ENCODE measurements at places on chromosomes 2 and 18.

DNA sequence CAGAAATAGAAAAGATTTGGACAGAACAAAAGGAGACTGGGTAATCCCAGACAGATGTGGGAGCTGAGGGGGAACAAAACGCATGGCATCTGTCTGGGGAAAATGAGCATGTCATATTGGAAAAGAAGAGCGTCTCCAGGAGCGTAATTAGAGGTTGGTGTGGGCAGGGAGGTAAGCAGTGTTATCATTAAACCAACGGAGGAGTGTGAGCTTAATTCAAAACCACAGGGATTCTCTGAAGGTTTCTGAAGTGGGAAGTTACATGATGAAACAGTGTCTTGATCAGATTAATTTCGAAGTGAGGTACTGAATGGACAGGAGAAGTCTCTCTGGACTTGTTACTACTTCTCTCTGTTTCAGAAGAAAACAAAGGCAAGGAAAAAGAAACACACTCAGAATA lies 53.3 kb downstream of the DTNB start:
- no peak for DNase-seq

GRCh38 chr2:104420953-104421352 lies 433.0 kb upstream of the POU3F3 start:
- no peak for DNase-seq

DNA sequence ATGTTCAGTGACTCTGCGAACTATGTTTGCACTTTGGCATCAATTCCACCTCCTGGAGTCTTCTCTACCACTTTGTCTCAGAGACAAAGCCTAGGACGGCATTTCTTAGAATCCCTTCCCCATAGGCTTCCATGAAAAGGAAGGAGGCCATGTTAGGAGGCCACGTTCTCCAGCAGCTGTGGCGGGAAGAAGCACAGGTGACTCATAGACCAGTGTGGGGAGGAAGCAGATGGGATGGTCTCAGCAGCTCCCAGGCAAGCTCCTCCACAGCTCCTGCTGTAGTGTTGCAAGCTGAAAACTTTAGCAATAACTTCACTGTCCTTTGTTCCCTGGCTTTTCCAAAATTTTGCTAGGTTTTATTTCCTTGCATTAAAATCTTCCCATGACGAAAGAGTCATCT lies 781.3 kb upstream of the ID2 start:
- no peak for DNase-seq

DNA sequence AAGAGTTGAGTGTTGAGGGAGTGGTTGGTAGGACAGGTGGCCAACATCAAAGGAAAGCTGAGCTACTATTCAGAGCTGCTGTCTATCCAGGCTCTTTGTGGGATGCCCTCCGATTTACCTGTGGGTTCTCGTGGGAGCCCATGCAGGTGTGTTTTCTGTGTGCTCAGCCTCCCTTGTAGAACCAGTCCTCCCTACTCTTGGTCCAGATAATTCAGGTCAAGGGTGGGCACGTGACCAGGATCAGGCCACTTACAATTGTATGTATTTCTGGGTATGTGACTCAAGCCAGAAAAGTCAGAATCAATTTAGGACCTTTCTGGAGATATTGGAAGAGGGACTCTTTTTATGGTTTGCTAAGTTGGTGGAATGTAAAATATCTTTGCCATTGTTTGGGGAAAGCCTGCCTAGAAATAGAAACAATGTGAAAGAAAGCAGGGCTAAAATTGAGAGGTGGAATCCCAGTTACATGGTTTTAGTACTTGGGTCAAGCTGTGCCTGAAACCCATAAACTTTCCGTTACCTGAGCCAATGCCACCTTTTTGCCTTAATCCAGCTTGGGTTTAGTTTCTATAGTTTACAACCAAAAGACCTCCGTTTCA lies 93.2 kb downstream of the PDCL3 start:
- DNase-seq: no peak

- DNase-seq: no peak
Observed at GRCh38 chr18:3690764-3691066, 240.7 kb downstream of the TGIF1 start.

- no peak for DNase-seq
Observed at GRCh38 chr2:158781353-158781961, 13.7 kb upstream of the DAPL1 start.

DNA sequence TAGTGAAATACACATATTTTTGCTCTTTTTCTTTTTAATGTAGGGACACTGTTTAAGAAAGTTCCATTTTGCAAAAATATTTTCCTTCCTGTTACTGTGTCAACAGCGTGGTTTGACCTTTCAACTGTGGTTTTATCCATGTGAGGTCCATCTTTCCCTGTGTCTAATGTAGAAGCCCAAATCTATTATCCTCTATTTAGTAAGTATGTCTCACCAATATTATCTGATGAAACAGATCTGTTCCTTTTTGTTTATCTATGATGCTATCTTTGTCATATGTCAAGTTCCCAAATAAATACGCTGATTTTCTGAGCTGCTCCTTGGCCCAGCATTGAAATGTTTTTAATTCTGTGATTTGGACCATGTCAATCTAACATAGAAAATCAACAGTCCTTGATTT lies 3.5 kb upstream of the ARHGAP15 start:
- DNase-seq: no peak

GRCh38 chr2:141341444-141341843 lies 789.4 kb downstream of the LRP1B start:
- DNase-seq: no peak

DNA sequence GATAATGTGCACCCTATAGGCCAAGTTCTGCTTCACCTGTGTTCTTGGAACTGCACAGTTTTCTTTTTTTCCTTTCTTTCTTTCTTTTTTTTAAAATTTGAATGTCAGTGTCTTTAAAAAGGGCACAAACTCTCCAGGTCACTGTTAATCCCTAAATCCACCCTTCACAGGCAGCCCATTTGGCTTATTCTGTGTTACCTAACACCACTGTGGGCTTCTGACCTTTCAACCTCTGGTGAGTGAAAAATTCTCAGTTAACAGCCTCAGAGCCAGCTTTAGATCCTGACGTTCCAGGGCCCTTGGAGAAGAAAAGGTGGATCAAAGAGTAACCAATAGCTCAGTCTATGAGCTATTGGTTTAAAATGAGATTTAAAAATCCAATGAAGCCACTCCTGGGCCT lies 6.8 kb upstream of the CETN1 start:
- no peak for DNase-seq

DNA sequence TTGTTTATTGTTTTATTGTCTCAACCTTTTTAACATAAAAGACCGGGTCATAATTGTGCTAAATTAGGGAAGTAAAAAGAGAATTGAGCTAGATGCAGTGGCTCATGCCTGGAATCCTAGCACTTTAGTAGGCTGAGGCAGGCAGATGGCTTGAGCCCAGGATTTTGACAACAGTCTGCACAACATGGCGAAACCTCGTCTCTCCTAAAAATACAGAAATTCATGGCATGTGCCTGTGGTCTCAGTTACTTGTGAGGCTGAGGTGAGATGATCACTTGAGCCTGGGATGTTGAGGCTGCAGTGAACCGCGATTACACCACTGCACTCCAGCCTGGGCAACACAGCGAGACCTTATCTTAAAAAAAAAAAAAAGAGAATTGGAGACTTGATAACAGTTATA lies 104.2 kb upstream of the TTC27 start:
- no peak for DNase-seq

GRCh38 chr2:19538411-19538963 lies 180.1 kb upstream of the OSR1 start:
- DNase-seq: no peak

DNA sequence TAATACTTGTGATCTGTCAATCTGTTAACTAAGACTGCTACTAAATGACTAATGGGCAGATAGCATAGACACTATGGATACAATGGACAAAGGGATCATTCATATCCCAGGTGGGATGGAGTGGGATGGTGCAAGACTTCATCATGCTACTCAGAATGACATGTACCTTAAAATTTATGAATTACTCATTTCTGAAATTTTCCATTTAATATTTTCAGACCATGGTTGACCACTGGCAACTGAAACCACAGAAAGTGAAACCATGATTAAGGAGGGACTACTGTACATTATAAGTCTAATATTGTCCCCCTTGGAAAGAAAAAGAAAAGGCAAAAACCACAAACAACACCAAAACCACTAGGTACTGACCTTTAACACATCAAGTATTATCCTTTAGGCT lies 247.0 kb upstream of the SYT4 start:
- no peak for DNase-seq

DNA sequence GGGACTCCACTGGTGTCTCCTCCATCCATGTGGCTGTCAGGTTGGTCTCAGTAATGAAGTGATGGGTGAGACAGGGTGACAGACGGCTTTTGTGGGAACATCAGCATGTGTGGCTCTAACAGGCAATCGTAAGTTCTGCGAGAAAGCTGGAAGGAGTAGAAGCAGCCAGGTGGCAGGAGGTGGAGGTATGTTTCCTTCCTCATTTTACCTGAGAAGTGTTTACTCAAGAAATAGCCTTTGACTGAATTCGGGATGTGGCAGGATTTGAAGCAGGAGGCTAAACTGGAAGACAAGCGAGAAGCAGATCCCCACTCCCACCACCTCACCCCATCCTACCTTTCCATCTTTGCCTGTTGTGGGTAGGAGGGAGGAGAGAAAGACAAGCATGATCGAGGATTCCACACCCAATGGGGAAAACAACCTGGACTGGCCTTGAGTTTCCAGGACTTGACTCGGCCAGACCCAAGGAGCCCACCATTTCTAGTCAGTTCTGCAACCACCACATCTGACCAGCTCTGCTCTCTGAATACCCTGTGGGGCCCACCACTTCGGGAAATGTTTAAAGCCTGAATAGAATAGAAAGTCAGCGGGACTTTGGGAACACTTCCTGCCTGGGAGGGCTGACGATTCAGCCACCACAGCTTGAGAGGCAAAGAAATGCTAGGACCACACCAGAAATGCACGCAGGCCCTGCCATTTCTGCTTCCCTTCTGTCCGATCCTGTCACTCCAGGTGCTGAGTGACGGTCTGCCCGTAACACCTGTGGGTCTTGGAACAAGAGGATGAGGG lies 1.2 kb downstream of the ABCG8 start:
- DNase-seq: no peak

- no peak for DNase-seq
Observed at GRCh38 chr2:8253781-8254180, 428.1 kb upstream of the ID2 start.

GRCh38 chr2:73906847-73907505 lies 14.2 kb downstream of the ACTG2 start:
- DNase-seq: no peak

GRCh38 chr2:158194229-158194628 lies 92.6 kb downstream of the UPP2 start:
- no peak for DNase-seq

- no peak for DNase-seq
Observed at GRCh38 chr2:109260886-109261700, 132.1 kb downstream of the SH3RF3 start.

GRCh38 chr2:18066066-18066465 lies 187.6 kb downstream of the KCNS3 start:
- no peak for DNase-seq

GRCh38 chr2:121949271-121949670 lies 193.8 kb downstream of the TSN start:
- no peak for DNase-seq

DNA sequence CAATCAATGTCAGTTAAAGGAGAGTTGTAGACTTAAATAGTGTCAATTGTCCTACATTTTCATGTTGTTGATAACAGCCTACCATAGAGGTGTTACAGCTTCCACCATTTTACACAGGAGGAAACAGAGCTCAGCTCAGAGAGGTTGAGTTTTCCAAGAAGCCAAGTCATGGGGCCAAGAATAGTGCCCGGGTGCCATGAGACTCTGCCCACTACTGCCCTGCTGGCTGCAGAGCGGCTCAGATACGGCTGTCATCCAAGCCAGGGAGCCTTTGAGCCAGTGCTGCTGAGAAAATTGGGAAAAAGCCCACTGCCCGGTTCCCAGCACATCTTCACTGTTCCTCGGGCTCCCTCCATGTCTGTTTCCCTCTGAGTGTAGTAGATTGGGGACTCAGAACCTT lies 22.0 kb downstream of the RAB12 start:
- DNase-seq: no peak

DNA sequence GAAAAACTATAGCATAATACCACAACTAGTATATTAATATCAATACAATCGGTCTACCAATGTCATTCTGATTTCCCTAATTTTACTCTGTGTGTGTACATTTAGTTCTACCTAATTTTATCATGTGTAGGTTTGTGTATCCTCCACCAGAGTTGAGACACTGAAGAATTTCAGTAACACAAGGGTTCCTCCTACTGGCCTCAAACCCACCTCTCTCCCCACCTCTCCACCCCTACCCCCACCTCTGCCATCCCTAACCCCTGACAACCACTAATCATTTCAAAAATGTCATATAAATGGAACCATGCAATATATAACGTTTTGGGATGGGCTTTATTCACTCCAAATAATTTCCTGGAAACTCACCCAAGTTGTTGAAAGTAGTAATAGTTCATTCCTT lies 117.9 kb downstream of the LYPD6 start:
- DNase-seq: no peak

DNA sequence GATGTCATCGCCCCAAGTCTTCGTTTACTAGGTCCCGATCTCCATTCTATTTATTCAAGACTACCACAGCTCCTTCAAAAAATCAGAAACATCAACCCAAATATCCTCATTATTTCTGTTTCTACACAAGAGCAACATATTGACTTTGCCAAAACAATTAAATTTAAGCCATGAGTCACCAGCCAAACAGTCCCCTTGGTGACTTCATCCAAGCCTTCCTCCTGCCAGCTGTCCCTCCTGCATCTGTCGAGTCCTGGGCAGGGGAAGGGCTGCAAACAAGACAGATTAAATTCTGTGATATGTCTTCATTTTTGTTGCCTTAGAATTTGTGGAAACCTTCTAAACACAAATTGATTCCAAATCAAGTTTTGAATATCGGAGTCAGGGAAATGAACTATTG lies 110.3 kb downstream of the SP3 start:
- DNase-seq: no peak

DNA sequence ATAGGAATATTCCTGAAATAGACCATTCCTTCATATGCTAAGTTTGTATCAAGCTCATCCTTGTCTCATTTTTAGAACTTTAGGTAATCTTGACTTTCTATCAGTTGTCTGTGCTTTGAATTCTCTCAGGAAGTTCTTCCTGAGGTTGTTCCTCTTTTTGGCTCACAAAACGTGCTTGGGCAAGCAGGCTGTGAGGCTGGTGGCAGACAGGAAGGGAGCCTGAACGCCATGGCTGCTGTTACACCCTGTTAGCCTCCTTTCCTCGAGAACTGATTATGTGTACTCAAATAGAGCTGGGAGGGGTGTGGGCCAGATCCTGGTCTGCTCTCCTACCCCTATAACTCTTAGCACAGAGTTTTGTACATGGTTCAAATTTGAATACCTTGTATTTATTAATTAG lies 136.4 kb upstream of the CELF4 start:
- DNase-seq: no peak
